Activated CD4-positive, alpha-beta T cell treated with anti-CD3 and anti-CD28 coated beads, Interleukin-10, Interleukin-2, amounts not matched to agents 100 ng/mL and 50 ng/mL, durations not matched to agents 16 hours and 8 hours (primary cell): ENCODE measurements at places on chromosomes 3 and 15.
A peak's percentile ranks its signal among the peaks of the same experiment; 100 is the strongest.

GRCh38 chr3:158094235-158095110 lies 11.7 kb downstream of the SHOX2 start:
- DNase-seq = no peak

DNA sequence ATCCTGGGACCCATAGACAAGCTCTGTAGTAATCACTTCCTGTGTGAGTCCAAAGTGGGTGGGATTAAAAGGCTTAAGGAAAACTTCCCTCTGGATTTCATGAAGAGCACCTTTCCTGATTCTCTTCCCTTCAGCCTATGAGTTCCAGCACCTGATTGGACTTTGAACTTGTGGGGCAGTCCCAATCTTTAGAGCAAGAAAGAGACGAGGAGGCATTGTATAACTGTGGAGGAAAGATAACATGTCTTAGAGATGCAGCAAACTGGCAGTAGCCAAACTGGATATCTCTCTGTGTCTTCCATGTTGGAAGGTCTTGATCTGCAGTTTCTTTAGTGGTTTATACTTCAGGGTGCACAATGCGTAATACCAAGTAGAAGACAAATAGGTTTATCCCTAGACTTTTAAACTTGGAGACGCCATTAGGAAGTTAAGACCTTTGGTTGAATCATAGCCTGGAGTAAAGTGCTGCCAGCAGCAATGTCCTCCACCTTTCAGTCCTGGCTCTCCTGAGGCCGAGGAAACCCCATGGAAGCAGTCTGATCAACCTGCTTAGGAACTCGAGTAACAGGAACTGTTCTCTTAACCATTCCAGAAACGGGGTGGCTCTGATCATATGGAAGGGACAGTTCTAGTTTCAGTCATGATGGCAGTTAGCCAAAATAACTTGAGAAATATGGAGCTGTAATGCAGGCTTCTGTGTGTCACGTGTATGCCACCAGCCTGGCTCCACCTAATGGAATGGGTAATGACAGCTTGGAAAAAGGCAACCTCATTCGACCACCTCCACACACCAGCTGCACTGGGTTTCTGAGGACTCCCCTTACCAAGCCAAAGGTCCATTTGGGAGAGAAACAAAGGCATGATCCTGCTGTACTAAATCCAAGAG lies 4.7 kb downstream of the EIF1B start:
- DNase-seq = no peak

- DNase-seq = no peak
These were observed 601 bp upstream of the HYAL2 start for GRCh38 chr3:50323092-50323600.

- DNase-seq = no peak
These were observed 33.2 kb downstream of the CAPN3 start for GRCh38 chr15:42392309-42393024.

- DNase-seq = no peak
These were observed 517.9 kb downstream of the MECOM start for GRCh38 chr3:169145540-169146178.

DNA sequence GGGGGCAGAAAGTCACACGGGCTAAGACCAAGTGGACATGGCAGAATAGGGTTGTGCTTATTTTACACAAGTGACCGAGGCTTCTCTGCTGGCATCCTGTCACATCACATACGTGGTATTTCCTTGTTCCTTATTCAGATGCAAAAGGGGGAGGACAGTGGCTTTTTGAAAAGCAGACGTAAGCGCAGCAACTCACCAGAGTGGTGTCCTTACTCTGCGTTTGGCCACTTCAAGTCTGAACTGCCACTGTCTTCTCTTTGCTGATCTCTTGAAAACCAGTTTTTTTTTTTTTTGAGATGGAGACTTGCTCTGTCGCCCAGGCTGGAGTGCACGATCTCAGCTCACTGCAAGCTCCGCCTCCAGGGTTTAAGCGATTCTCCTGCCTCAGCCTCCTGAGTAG lies 113.2 kb downstream of the SOX2 start:
- no peak for DNase-seq

GRCh38 chr3:113051787-113052186 lies 61.0 kb downstream of the GTPBP8 start:
- no peak for DNase-seq

DNA sequence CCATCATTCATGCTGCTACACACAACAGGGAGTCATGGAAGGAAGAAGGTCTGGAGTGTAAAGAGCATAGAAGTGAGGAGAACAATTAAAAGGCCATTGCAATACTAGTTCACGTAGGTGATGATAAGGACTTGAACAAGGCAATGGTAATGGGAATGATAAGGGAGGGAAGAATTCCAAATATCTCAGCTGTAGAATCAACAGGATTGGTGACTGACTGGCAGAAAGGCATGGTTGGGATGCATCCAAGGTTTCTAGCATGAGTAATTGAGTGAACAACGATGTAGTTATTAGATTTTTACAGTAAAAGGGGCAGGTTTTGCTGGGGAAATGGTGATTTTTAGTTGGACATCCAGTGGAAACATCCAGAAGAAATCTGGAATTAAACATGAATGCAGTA lies 2.4 kb upstream of the SEC62 start:
- DNase-seq = no peak

DNA sequence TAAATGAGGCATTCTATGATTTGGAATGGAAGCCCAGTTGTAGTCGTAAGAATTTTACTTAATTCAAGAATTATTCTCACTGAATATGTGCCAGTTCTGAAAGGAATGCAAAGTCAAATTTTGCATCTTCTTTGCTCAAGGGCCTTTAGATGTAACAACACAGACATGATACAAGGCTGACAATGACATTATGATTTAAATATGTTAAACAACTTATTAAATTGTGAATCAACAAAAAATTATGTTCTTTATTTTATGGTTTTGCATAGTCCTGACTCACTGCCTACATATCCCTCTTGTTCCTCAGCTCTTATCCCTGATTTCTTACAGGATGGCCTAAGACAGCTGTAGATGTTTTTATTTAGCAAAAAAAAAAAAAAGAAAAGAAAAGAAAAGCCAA lies 170.9 kb upstream of the NR2E3 start:
- DNase-seq = no peak

DNA sequence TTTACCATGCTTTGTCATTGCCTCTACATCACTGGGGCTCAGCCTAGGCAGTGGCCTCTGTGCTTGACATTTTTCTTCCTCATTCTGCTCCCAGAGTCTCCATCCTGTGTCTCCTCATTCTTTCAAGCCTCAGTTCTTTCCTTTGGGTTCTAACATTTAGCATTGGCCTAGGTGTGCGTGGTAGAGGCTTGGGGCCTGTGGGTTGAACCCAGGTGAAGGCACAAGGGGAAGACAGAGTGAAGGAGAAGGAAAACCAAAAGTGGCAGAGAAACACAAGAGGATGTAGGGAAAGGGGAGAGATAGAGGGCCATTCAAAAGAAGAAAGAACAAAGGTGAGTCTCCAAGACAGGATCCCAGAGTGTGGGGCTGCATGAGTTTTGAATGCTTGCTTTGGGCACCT lies 75.7 kb downstream of the FNDC3B start:
- DNase-seq = no peak

- peak; percentile 68 for DNase-seq
These were observed 35.4 kb downstream of the BCL2L10 start for GRCh38 chr15:52076889-52077781.

GRCh38 chr3:119781330-119782198 lies at the start of gene NR1I2:
Gene NR1I2, plus strand, starts transcription at chr3:119782101.
- DNase-seq = no peak

GRCh38 chr15:67914537-67915460 lies 75.0 kb upstream of the RNU6-1 start:
- no peak for DNase-seq

GRCh38 chr3:120567370-120568201 lies 28.6 kb upstream of the NDUFB4 start:
- no peak for DNase-seq

- peak; percentile 79 for DNase-seq
These were observed 386 bp downstream of the SQOR start for GRCh38 chr15:45635191-45635638.

GRCh38 chr3:17135696-17136095 lies 250.9 kb downstream of the PLCL2 start:
- no peak for DNase-seq

- no peak for DNase-seq
These were observed 167.8 kb upstream of the KBTBD8 start for GRCh38 chr3:66830301-66830700.

DNA sequence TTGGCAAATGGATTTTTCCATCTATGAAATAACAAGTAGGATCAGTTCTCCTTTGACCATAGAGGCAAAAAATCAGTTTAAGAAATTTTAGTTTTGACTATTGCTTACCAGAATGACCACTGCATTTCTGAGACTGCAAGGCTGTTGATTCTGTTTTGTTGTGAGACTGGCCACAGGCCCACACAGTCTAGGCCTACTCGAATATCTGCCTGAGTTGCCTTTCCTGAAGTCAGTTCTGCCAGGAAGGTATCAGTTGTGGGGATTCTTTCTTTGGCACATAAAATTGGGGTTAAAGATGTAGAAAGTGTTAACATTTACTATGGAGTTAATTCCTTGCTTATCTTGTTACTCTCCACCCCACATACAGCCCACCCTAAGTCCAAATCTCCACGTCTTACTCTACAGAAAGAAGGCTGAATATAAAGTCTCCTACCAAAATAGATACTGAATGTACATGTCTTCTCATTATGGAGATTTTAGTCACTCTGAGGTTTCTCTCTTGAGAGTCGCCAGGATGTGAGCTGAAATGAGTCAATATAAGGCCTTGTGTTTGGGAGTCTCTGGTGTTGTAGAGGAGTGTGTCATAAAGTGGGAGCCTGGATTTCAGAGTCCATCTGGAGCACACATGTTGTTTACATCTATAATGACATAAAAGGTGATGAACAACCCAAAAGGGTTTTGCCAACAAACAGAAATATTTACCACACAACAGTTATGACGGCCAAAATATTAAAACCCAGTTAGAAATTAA lies 45.0 kb upstream of the WWTR1 start:
- peak; percentile 74 for DNase-seq

DNA sequence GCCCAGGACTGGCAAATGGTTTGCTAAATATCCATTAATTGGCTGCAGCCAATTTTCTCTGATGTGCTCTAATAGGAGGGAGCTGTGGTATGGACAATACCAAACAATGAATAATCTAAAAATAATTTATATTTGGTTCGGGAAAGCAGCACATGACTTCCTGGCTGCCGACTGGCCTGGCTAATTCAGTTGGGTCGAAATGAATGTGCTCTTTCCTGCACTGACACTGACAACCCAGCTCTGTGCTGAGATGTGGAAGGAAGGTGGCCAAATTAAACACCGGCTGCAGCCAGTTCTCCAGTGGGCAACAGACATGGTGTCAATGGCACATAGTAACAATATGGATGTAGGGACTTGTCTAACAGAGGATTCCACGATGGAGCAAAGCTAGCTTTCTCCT lies 21.1 kb upstream of the COLQ start:
- no peak for DNase-seq

DNA sequence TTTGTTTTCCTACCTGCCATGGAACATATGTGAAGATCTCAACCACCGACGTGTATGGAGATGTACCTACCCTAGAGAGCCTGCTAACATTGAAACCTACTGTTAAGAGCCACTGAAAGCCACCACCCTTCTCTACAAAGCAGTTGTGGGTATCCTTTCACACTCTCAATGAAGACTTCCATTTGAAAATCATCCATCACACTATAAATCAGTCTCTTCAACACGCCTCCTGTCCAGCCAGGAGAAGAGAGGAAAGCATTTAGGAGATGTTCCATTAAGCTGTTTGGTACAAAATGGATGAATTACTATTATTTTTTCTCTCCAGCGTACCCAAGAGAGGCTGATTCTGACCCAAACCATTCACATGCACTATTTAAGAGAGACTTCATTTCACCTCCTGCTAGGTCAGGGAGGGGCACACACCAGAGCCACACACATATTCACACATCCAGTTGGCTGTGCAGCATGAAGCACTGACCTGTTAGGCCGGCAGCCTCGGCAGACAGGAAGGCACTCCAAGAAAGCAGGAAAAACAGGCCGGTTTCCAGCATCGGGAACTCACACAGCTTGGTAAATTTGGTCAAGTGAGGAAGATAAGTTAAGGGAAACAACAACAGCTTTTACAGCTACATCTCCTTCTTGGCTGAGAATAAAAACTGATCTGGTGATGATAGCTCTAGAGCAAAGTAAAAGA lies 274.5 kb downstream of the SLC9A9 start:
- DNase-seq = no peak

DNA sequence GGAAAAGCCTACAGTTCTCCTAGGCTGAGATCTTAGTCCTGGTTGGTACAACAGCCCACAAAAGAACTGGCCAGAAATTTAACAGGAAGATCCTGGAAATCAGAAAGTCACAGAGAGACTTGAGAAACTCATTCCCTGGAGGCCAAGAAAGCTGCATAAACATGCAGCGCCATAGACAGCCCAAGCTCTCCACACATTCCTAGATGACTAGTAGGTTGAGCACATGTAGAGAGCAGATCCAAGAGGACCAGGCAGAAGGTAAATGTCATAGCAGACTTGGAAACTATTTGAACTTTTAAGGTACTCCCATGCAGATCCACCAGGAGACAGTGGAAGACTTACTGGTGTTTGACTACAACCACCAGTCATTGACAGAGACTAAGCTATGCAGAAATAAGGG lies 18.4 kb downstream of the KBTBD12 start:
- no peak for DNase-seq

DNA sequence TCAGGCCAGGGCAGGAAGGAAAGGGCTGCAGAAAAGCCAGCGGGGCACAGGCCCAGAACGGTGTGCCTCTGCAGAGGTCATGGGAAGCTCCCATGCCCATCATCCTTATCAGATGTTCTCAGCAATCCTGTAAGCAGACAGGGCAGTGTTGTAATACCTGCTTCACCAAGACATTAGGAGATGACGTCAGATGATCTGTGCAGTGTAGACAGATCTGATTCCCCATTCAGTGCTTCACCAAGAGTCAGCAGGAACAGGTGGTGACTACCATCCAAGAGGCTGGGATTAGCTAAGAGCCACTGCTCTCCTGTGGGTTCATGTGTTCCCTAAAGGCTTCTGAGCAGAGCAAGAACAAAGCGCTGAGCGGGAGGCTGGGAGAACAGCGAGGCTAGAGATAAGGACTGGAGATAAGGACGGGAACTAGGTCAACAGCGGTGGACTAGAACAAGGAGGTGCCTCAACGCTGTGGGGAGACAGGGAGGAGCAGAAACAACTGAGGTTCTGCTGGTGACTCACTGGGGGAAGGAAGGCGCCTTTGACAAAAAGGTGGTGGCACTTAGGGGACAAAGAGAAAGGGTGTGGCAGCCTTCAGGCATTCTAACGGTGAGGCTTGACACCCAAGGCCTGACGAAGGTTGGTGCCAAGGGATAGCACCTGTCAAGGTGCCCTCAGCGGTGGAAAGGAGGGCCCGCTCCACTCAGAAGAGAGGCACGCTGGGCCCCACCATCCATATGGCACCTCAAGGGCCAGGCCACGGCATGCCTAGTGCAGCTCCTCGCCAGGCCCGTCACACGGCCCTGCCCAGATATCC lies 28.4 kb downstream of the CCDC12 start:
- DNase-seq = peak; percentile 79
